Heart left ventricle (tissue), 16 donors: ENCODE measurements at places on chromosomes 7 and 10. TPM values are rescaled to one million over a fixed set of nuclear protein-coding genes. Genes with fewer than 3 reads are reported as not detected.
A peak's percentile ranks its signal among the peaks of the same experiment; 100 is the strongest.

Gene GDF10
- polyA plus RNA-seq = 0.19 TPM

Gene FAM221A
- 2.6 TPM for polyA plus RNA-seq

Gene SAMD9L
- 2.1 TPM for polyA plus RNA-seq

Gene CLEC2L
- polyA plus RNA-seq = not detected

Gene C10orf120
- polyA plus RNA-seq = not detected

Gene CALCR
- polyA plus RNA-seq = not detected

Gene RNF32
- 0.19 TPM for polyA plus RNA-seq

Gene CYP17A1
- not detected for polyA plus RNA-seq

Gene FFAR4
- polyA plus RNA-seq = 0.08 TPM

DNA sequence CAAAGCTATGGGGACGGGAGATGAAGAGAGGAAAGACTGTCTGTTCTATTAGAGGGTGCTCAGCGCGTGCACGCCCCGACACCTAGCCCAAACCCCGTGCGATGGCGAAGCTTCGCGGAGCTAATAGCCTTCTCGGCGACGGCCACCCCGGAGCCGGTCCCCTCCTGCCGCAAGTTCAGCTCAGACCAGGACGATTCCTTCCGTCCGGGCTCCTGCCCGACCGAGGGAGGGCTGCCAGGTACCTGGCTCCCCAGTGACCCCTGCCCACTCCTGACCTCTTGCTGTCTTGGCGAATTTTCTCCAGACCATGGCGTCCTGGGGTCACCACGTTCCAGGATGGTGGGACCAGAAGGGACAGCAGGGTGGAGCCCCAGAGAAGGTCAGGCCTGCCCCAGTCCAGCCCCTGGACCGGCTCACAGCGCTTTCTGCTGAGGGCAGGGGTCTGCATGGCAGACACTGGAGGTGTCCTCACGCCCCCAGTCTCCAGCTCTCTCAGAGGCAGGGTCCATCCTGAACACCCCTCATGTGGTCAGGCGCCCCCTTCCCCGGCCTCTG, 36.7 kb downstream of the UNCX start:
- no peak overlapping the region for H3K4me3 ChIP-seq
- peaks cover 52% of the 10 kb centered on the region for H3K27me3 ChIP-seq
- H3K27ac ChIP-seq = no peak overlapping the region
- no peaks in the 10 kb centered on the region for H3K36me3 ChIP-seq
- H3K4me1 ChIP-seq = no peaks in the 10 kb centered on the region
- no peak for DNase-seq

DNA sequence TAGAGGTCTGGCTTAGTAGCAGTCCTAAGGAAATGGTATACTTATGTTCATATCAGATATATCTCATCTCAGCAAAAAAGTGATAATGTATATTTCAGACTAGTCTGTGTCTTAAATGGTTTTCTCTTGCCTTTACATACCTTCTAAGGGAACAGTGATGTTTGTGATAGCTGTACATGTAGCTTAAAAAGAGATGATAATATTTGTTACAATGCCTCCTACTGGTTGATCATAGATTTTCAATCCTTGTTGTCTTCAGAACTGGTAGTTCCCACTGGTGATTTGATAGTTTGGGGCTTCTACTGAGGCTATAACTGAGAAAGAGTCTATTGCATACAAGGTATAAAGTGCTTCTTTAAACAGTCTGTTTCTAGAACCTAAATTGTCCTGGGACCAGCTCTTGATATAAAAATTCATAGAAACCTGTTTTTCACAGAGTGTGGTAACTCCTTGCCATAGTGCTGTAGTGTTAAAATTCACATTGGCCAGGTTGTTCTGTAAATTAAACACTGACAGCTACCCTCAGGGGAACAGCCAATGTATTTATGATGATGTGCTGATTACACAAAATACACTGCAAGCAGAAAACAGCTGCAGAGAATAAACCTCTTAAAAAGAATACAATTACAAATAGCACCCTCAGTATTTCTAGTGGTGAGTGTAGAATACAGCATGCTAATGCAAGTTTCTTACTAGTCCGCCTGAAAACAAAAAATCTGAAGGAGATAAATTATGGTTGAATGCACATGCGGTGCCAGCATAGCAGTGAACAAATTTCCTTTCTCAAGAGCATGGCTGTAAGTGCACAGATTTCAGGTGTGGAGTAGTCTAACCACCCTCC, 90.3 kb downstream of the BTRC start:
- H3K4me1 ChIP-seq = peaks cover 12% of the 10 kb centered on the region
- no peak overlapping the region for H3K27ac ChIP-seq
- no peak overlapping the region for H3K4me3 ChIP-seq

DNA sequence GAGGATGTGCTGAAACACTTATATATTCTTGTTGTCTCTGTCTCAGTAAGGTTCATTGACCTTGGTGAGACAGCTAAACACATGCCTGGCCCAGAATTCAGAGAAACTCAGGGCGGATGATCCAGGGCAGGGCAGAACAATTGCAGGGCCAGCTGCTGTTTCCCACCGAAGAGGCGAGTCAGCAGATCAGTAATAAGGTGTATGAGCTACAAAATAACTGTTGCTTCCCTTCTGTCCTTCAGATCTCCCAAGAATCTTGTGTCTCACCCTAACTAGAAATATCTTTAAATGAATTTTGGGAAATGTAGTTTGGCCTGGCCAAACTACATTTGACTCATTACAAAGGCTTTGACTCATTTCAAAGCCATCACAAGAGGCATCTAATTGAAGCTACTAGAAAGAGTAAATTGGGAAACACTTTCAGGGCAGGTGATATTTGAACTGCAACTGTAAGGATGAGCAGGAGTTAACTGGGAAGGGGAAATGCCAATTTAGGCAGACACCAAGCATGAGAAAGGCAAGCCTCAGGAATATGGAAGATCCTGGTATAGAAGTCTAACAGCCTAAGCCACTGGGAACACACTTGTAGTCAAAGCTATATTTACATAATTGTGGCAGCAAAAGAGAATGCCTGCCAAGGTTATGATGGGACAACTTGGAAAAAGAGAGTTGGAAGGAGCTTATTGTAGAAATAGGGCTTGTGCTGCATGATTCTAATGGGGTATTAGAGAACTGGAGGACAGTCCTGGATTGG, 24.5 kb upstream of the CELF2 start:
- no peaks in the 10 kb centered on the region for H3K4me1 ChIP-seq
- H3K27ac ChIP-seq = no peak overlapping the region
- no peak overlapping the region for H3K4me3 ChIP-seq
- H3K27me3 ChIP-seq = no peaks in the 10 kb centered on the region

DNA sequence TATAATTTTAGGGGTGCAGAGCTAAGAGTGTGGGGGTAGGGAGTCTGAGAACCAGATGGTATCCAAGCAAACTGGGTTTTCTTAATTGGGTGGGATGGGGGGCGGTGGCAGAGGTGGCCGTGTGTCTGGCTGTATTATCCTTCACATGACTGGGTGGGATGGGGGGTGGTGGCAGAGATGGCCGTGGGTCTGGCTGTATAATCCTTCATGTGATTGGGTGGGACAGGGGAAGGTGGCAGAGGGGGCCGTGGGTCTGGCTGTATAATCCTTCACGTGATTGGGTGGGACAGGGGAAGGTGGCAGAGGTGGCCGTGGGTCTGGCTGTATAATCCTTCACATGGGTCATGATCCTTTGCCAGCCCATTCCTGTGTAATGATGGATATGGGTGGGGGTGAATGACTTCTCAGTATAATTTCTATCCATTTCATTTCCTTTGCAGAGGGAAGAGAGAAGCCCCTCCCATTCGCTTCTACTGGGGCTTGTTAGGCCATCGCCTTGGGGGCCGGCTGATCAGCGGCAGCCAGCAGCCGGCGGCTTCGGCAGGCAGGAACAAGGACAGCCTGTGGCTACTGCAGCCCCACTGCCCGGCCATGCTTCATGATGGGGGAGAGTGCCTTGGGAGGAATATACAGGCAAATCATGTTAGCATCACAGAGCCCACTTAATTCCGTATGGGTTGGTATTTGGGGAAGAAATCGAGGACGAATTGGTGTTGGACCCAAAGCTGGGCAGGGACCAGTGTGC, 179.6 kb upstream of the MKI67 start:
- H3K27me3 ChIP-seq = no peaks in the 10 kb centered on the region
- H3K4me1 ChIP-seq = no peaks in the 10 kb centered on the region
- H3K4me3 ChIP-seq = no peak overlapping the region
- no peaks in the 10 kb centered on the region for H3K36me3 ChIP-seq
- H3K27ac ChIP-seq = no peak overlapping the region
- no peak for DNase-seq

- H3K27ac ChIP-seq = no peak overlapping the region
- no peak for DNase-seq
These were observed 28.5 kb downstream of the PIP4K2A start for GRCh38 chr10:22685926-22686325.

DNA sequence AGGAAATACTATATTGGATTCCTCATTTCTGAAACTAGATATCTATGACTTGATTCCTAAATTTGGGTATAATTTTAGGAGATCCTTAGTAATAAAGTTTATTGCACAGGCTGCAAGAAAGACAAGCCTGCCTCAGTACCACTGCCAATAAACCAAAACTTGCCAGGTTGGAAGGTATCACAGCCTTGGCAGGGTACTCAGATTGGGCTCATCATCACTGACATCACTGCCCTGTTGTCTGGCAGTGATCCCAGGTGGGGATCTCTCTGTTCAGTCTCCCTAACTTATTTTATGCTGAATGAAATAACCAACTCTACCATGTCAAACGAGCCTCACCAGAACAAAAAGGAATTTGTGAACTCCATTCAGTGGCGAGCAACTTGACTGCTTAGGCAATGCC, 18.8 kb downstream of the FIGNL1 start:
- H3K27me3 ChIP-seq = no peaks in the 10 kb centered on the region
- H3K4me3 ChIP-seq = no peak overlapping the region
- no peak for DNase-seq
- H3K36me3 ChIP-seq = no peaks in the 10 kb centered on the region
- no peaks in the 10 kb centered on the region for H3K4me1 ChIP-seq

DNA sequence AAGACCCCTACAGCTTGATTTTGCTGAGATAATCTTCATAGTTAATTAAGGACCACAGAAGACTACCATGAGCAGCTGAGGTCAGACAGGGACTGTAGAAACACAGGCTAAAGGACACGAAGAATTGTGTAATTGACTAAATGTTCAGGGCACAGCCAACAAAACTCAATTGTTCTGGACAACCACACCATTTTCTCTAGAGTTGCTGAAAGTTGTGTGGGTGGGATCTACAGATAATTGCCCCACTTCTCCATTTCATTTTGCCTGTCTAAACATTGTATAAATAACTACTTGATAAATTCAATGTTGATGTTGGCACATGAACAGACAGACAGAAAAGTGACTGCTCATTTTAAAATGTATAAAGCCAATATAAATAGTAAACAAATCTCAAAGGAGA, 39.0 kb upstream of the SLC16A12 start:
- H3K27me3 ChIP-seq = no peaks in the 10 kb centered on the region
- no peak overlapping the region for H3K4me3 ChIP-seq
- H3K27ac ChIP-seq = no peak overlapping the region
- H3K36me3 ChIP-seq = no peaks in the 10 kb centered on the region
- H3K4me1 ChIP-seq = no peaks in the 10 kb centered on the region

- no peak for DNase-seq
- H3K27me3 ChIP-seq = no peaks in the 10 kb centered on the region
- peak overlapping the region; percentile 97 for H3K27ac ChIP-seq
These were observed 1.8 kb downstream of the SEPTIN7 start for GRCh38 chr7:35802649-35803048.
